Kasumi-1 (cell line): ENCODE measurements at places on chromosomes 6 and 20.

DNA sequence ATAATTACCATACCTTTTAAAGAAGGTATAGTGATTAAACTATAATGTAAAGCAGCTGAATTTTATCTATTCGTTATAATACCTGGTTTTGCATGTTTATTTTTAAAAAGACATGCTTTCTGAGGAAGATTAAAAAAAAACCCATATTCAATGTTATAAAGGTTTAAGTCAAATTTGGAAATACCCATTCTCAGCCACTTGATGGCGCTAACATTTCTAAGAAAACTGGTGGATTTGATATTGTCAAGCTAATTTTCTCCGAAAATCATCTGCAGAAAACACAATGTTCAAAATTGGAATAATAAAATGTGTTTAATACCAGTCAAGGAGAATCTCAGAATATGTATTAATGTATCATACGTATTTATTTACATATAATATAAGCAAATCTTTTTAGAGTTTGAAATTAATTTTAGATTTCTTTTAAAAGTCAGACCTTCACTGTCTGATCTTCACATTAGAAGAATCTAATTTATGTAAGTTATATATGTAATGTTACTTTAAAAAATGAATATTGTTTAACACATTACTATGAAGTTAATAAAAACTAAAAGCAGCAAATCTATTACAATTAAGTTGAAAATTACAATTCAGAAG, 35.0 kb downstream of the SHPRH start:
- peak; percentile 65 for DNase-seq

GRCh38 chr20:50575865-50576720, 65.9 kb downstream of the PTPN1 start:
- DNase-seq: peak; percentile 51

GRCh38 chr6:69883551-69883950, 17.2 kb downstream of the COL19A1 start:
- DNase-seq: no peak

- DNase-seq: no peak
These were observed 209.6 kb downstream of the ERMARD start for GRCh38 chr6:169960886-169961611.

DNA sequence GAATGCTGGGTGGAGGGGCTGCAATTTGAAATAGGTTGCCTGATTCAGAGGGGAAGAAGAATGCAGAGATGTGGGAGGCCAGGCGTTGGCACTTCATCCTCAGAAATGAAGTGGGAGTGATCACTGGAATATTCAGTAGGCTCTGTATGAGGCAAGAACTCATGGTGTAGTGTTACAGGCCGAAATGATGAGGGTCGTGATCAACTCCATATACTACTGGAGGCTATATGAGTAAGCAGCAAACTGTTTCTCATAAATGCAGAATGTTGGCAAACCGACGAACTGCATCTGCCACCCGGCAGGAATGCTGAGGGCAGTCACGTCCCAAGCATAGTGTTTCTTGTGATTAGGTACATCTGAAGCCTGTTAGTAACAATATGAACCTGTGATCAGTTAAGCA, 12.7 kb downstream of the KCNS1 start:
- DNase-seq: no peak

DNA sequence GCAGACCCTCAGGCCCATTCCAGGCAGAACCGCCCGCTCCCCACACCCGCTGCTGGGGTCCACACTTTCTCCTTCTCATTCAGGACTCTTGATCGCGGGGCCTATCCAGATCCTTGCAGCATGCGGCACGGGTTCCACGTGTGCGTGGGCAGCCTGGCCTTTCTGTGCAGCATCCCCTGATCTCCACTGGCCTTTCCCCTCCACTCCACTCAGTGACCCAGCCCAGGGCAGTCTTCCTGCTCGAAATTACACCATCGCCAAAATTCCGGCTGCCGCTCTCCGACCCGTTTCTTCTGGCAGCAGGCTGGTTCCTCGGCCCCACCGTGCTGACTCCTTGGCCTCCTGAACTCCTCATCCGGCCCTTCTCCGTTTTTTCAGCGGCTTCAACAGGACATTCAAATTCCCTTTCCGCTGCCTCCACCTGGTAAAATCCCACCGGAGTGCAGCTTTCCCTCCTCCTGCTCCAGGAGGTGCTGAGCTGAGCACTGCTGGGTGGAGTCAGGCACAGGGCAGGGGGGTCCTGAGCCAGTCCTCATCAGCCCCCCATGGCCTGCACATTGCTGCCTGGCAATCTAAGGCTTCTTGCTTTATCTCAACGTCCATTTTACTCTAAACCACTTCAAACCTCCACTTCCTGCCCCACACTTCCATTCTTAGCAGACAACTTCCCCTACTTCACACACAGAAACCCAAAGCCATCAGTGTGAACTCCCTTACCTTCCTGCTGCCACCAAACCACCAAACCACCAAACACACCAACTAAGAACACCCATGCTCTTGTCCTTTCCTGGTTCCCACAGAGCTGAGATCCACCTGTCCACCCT, 9.0 kb downstream of the SFT2D1 start:
- peak; percentile 79 for DNase-seq

DNA sequence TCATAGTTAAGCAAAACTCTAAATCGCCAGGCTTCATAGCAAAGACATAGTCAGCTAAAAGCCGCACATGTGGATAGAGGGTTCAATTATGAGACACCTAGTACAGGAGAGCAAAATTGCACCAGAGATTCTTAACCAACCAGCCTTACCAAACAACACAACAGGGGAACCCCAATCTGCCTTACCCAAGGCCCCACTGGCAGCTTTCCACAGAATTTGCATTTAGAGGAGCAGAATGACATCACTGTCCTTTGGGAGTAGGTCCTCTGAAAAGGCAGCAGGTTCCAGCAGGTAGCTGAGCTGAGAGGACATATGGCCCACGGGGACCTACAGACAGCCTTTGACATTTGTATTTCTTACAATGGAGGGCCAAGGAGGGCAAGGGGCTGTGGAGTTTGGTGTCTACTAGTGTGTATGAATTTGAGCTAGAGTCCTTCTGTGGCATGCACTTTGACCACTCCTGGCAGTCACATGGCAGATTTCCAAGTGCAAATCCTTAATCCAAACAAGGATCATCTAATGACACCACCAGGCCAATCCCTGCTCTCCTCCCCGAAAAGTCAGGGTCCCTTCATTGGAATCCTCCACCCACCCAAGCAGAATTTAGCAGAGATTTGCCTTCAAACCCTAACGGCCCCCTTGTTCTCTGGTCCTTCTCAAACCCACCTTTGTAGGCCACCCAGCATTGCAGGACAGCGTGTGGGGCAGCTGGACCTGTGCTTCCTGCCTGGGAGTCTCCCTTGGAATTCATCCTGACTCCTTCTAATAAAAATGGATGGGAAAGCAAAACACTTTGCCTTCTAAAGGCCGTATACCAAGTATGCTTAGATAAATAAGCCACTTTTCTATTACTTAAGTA, 171.2 kb upstream of the SUPT3H start:
- DNase-seq: no peak

GRCh38 chr6:80280262-80281010, 174.0 kb downstream of the BCKDHB start:
- no peak for DNase-seq

DNA sequence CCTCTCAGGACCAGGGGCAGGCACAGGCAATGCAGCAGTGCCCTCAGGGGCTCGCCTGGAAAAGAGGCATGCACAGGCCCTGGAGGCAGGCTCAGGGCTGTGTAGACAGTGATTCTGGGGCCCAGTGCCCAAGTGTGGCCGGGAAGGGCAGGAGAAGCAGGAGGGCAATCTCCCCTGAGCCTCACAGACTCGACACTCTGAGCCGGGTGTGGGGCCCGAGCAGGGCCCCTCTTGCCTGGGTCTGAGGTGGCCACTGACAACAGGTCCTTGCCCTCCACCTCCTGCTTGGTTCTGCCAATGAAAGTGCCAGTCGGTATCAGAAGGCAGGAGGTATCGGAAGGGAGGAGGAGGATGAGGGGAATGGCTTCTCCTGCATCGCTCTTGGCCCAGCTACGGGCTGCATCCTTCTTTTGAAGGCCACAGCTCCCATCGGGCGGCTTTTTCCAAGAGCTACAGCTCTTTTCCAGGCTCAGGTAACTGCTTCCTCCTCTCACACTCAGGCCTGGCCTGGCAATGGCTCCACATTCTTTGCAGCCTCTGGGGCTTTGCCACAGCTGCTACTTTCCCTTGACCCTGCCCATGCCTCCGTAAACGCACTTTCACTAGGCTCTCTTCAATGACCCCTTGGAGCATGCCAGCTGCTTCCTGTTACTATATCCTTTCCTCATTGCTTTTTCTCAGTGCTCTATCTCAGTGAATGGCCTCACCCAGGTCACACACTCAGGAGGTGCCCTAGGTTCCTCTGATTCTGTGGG, 24.5 kb downstream of the GABRR2 start:
- no peak for DNase-seq

DNA sequence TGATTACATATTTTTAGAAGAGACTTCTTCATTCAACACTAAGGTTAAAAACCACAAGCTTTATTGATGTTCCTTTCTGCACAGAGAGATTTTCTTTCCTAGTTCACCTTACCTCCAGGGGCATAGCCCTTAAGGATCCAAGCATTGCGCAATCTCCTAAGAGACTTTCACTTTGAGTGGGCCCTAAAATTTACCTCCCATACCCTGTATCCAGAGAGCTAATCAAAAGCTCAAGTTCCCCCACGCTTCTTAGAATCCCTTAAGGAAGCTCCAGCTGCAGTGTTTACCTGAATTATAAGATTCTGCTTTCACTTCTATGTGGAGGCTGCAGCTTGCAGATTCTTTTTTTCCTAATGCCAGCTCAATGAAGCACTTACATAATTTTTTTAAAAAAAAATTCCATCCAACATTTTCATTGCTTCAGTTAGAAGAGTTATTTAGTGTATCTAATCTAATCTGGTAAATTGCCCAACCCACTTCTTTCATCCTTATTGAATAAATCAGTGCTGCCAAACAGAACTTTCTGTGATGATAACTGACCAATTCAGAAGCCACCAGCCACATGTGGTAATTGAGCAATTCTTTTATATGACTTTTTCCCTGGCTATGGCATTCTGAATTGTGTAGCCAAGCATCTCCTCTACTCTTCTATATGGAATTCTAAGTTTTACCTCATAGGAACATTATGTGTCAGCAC, 24.6 kb upstream of the SPTLC3 start:
- no peak for DNase-seq

DNA sequence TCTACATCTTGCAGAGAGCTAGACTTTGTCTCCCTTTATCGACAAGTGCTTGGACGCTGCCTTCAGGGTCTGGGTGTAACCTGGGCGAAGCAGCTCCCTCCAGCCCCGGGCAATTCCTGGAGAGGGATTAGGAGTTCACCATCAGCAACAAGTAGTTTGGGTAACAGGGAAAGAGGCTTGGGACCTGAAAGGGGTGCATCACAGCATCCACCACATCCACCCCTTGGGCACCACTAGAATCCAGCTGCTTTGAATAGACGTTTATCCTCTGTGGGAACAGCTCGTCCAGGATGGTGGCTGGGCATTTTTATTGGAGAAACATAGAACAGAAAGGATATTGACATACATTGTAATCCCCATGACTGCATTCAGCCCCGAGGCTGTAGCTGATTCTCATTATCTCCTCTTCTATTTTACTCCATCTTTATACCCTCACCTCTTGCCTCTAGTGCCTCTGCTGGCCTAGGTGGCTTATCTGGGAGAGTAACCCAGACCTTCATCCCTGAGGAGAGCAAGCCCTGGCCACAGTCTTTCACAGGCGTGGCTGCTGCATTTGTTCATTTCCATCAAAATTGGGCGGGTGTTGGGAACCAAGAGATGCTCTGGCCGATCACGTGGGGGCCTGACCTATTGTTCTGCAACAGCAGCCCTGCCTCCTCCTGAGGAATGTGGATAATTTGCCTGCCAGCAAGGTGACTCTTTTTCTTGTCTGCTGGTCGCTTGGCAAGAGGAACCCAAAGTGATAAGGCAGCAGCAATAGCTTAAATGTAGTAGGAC, 109.2 kb upstream of the RALGAPA2 start:
- no peak for DNase-seq

DNA sequence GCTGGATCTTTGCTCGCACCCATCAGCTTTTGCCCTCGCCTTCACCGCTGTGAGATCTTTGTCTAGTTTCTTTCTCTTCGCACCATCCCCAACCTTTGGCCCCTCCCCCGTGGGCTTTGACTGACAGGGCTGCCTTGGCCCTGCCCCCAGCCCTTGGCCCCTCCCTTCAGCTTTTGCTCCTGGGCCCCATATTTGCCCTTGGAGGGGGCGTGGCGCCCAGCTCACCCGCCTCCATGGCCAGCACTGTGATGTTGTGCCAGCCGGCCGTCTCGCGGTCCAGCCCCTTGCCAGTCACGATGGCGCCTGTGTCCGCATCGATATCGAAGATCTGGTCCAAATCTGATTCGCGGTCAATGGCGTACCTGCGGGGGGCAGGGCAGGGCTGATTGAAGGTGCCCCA, 81.1 kb downstream of the CD40 start:
- no peak for DNase-seq

DNA sequence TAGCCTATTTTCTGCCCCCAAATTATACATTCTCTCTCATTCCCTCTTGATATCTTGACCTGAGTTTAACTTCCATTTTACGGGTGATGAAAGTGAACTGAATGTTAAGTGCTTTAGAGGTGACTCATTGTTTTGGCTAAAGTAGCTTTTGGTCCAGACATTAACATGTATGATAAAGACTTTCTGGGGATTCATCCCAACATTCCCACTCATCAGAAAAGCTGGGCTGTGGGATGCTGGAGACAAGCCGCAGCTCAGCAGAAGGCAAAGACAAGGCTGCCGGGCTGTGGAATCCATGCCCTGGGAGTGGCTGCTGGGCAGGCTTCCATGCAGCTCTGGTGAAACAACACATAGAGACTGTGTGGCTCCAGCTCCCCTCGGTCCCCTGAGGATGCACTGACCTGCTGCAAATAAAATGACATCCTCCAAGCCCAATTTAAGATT, 89.9 kb upstream of the SYNDIG1 start:
- DNase-seq: no peak

DNA sequence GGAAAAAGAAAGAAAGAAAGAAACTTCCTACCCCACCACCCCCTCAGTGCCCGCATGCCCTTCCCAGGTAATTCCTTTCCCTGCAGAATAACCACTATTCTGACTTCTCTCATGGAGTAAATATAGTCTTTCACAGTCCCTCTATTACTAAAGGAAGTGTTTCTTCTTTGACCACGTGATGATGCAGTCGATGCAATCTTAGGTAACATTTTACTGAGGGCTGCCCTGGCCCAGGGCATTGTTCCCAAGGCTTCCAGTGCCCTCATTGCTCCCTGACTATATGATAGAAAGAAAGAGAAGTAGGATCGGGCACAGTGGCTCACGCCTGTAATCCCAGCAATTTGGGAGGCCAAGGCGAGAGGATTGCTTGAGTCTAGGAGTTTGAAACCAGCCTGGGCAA, 29.1 kb downstream of the ARHGAP40 start:
- DNase-seq: no peak

DNA sequence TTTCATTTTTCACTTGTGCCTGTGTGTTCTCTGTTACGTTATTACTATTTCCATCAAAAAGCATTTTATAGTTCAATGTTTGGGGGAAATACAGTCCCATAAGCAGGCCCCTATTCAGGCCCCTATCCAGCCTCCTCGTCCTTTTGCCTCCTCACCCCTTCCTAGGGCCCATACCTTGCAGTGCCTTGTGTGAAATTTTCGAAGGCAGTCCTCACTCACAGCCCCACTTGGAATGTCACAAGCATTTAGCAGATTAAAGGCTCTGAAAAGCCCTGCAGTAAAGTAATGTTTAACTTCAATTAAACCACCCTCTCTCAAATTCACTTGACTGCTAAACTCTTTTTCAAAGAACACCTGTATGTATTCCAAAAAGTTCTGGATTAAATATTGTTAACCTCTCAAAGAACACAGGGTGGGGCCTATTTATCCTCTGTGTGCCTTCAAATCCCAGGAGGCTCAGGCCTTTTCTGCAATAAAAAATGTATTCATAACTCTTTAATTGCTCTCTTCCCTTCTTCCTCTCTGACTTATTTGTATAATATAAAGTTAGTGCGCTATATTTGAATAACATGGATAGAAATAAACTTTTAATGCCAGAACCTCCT, 202.5 kb downstream of the FOXA2 start:
- DNase-seq: no peak
